ENCODE measurements at places on chromosomes 4 and X.

DNA sequence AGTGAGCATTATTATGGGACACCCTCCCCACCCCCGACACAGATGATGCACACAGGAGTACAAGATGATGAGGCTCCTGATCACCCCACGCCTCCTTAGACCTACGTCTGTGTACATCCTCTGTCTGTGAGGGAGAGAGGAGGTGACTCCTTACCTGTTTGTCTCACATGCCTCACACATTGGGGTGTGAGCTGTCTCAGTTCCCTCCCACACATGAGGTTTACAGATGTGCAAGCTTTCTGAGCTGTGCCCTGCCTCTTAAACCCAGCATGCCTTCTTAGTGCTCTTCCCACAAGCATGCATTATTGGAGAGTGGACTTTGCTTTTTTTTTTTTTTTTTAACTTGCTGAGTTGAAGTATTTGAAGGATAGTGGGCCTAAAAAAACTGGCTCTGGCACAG, 76.7 kb downstream of the CLCN5 start:
- no peak for DNase-seq

DNA sequence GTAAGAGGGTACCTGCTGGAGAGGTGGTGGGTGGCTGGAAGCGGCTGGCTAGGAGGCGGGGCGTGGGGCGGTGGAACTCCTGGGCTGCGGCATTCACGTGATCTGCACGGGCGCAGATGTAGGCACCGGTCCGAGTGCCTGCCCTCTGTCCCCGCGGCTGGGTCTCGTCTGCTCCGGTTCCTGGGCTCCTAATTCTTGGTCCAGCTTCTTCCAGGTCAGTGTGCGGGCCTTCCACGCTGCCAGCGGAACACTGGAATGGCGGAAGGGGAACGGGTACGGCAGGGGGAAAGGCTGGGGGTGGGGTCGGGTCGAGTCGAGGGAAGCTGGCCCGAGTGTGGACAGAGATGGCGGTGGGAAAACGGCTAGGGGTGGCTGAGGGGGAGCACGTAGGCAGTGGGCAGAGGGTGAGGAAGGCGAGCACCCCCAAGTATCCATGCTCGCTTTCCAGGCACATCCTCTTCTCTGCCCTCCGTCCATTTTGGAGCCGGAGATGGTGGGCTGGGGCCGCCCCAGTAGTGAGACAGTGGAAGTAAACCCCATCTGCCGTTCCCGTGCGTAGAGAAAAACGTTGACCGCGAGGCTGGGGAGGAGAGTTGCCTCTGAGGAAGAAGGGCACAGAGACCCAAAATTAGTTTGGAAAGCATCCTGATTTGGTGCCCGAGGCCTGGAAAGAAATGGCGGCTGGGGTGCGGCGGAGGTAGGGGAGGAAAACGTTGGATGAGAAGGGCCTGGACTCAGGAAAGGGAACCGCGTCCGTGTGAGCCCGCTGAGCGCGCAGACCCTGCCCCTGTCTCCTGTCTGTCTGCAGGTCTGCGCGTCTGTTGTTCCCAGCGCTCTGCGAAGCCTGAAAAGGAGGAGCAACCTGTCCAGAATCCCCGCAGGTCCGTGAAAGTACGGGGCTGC, at the start of gene TCEAL4:
TCEAL4 (plus strand) TSS at position 105 of the 903 bp plus-strand sequence. CDS start 1,161 bp downstream, outside the sequence.
- DNase-seq, result no peak

GRCh38 chrX:107723511-107723910, 52.1 kb downstream of the TSC22D3 start:
- DNase-seq, result no peak

DNA sequence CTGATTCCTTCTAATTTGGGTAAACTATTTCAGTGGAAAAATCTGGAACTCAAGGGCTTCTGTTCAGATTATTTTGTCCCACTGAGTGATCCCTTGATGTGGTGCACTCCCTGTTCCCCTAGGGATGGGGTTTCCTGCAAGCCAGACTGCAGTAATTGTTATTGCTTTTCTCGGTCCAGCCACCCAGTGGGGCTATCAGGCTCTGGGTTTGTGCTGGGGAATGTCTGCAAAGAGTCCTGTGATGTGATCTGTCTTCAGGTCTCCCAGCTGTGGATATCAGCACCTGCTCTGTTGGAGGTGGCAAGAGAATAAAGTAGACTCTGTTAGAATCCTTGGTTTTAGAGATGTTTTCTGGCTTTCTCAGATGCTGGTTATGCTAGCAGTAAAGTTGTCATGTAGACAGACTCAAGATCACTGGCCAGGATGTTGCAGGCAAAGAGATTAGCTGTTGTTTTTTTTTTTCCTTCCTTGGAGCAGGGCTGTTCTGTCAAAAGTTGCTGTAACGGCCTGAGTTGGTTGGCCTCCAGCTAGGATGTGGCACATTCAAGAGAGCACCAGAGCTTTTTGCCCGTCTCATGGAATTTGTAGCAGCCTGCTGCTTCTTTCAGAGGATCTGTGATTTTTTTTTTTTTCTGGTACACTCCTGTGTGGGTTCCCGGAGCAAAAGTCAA, 1314.0 kb downstream of the PCDH19 start:
- DNase-seq, result no peak

GRCh38 chrX:67207912-67208311, 335.9 kb upstream of the AR start:
- DNase-seq, result no peak

DNA sequence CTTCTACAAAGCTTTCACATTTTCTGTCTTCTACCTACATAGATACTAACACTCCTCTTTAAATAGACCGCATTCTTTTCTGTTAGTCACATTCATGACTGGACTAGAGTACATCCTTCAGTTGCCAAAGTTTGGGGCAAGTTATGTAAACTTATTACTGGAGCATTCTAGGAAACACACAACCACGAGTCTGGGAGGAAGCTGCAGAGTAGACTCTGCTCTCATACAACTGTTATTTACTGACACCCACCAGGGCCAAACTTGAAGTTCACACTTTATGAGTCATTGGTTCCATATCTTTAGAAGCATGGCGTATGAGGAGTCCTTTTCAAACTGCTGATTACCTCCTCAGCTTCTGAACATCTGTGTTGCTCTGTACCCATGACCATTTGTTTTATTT, 87.0 kb downstream of the RNF150 start:
- DNase-seq, result no peak

DNA sequence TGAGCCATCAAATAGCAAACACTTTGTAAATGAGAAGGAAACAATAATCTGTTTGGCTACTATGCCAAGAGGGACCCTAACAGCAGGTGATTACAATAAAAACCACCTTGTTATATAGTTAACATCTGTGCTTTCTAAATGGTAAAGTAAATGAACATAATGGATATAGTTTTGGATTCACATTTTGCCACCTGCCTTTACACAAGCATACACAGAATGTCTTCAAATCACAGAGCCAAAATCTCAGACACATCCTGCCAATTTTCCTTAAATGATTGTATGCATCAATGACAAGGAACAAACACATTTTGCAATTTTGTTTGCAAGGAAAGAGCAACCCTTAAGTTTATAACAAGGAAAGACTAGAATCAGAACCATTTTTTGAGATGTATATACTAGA, 334.2 kb downstream of the FSTL5 start:
- DNase-seq, result no peak

GRCh38 chr4:25229804-25230203, 4.0 kb upstream of the PI4K2B start:
- DNase-seq, result no peak

DNA sequence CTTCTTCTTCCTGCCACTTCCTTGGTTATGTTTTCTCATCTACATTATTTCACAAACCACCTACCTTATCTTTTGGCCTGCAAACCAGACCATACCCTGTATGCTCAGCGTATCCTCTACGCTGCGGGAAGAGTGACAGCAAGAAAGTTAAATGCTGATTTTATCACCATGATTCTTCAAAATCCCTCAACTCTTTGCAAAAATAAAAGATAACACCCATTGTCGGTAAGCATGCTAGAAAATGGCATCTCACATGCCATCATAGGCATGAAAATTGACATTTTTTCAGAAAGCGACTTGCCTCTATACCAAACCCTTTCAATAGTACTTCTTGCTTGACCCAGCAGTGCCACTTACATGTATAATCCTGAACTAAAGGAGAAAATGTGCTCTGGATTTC, 102.0 kb downstream of the HPGD start:
- DNase-seq, result no peak

- no peak for DNase-seq
These were observed 27.6 kb upstream of the INTU start for GRCh38 chr4:127604949-127605709.

DNA sequence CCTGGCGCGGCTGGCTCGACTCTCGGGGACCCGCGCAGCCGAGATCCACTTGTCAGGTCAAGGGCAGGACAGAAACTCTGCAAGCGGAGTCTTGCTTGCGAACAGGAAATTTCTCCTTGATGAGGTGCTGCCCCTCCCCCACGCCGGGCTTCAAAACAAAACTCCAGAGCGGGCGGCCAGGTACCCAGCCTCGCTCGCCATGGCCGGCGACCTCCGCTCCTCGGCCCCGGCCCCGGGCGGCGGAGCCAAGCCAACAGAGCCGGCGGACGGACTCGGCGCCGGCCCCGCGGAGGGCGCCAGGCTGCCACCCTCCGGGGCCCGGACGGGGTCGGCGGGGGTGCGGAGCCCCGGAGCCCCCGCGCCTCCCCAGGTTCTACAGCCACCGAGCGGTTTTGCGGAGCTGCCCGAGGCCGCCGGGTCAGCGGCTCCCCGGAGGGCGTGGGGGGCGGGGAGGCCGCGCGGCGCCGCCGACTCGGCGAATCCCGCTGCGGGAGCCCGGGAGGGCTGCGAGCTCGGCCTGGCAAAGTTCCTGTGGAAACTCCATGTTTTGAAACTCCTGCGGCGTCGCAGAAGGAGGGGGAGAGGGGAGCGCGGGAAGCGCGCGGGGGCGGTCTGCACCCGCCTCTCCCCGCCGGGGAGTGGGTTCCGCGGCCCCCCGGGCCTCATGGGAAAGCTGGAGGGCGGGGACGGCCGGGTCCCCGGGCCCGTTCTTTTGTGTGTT, 11.7 kb upstream of the BCOR start:
- no peak for DNase-seq

GRCh38 chr4:47852136-47852535, 14.3 kb upstream of the CORIN start:
- DNase-seq, result no peak

DNA sequence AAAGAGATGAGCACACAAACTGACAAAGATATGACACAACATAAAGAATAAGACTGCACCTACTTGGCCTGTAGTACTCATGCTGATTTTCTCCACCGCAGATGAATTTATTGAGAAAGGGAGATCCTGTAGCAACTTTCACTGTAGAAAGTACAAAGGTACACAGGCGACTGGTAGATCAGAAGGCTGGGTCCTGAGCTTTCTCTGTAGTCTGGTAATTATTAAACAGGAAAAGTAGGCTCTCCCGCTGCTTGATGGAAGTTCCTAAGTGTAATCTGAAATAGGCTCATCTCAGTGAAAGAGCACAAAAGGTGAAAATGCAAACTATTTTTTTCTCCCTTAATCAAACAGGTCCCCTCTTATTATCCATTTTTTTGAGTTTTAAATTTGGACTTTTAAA, at the start of gene ADH6:
ADH6 (minus strand) TSS at position 175 of the 400 bp plus-strand sequence; CDS start at position 81, 94 bp downstream.
- no peak for DNase-seq

DNA sequence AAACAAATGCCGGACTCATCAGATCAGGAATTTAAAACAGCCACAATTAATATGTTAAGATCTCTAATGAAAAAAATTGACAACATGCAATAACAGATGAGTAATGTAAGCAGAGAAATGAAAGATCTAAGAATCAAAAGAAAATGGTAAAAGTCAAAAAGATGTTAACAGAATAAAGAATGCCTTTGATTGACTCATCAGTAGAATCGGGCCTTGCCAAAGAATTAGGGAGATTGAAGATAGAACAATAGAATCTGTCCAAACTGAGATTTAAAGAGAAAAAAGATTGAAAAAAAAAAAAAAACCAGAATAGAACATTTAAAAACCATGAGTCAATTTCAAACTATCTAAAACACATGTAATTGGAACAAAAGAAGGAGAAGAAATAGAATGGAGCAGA, 25.9 kb upstream of the GUCY1A1 start:
- DNase-seq, result no peak

DNA sequence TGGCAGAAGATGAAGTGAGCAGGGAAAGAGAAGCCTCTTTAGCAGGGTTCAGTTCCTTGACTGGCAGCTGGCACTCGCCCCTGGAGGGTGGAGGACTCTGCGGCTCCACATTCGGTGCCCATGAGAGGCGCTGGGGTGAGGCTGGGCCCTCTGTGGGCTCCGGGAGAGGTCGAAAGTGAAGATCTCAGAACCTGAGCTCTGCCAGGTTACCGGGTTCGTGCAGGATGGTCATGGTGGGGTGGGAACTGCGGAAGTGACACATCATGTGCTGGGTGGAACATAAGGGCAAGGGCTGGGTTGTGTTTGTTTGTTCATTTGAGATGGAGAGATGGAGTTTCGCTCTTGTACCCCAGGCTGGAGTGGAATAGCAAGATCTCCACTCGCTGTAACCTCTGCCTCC, 44.2 kb downstream of the TRIM61 start:
- no peak for DNase-seq

- no peak for DNase-seq
These were observed 35.0 kb downstream of the NUDT11 start for GRCh38 chrX:51461053-51462044.

- DNase-seq, result peak; percentile 24
These were observed 487 bp downstream of the TBCK start for GRCh38 chr4:106315476-106315967.
